ENCODE measurements at places on chromosomes 3 and 15.

DNA sequence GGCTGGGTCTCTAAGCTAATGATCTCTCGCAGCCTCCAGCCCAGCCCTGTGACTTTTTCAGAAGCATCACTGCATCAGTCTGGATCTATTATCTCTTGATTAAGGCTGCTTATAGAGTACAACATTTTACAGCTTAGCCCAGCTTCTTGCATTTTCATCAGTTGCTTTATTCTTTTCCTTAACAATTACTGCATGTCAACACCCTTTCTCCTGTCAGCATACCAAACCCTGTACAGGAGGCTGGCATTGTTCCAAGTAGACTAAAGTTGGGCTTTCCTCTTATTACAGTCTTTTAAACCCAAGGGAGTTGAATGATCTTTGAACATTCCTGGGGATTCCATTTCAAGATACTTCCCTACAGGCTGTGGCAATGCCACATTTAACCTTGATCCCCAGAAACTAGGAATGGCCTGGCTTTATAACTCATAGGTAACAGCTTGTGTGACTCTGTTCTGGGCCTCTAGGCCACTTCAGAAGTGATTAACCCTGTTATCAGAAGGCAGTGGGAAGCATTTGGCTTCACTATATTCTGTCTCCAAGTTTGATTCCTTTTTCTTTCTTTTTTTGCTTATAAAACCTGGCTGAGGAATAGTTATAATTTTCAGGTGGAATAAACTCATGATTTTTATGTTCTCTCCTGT, 182.9 kb downstream of the KCNMB2 start:
- no peak for DNase-seq

GRCh38 chr3:114809668-114810413, 337.2 kb downstream of the ZBTB20 start:
- no peak for DNase-seq

GRCh38 chr3:185530856-185531255, 21.5 kb downstream of the LIPH start:
- no peak for DNase-seq

GRCh38 chr15:87492321-87492720, 764.2 kb downstream of the NTRK3 start:
- DNase-seq: no peak

- no peak for DNase-seq
These were observed 1270.8 kb downstream of the ROBO1 start for GRCh38 chr3:78497021-78497420.

- DNase-seq: no peak
These were observed 12.8 kb upstream of the CEP152 start for GRCh38 chr15:48823706-48824105.

DNA sequence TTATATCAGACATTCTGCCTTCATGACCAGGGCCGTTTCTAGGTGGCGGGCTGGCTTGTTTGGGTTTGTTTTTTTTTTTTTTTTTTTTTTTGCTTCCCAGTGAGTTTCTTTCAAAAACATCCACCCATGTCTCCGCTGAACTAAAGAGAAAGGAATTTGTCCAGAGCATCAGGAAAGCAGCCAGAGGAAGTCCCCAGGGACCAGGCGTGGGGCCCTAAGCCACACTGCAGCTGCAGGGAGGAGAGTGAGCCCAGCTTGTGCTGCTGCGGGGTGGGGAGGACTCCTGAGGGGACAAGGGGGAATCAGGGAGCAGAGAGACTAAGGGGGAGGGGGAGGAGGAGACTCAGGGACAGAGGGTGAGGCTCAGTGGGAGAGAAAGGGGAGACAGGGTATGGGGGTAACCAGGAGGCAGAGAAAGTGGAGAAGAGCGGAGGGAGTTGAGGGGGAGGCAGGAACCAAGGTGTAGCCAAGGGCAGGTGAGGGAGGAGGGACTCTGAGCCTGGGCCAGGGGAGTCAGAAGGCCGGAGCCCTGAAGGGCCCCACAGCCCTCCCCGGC, 49.5 kb downstream of the CYP11A1 start:
- DNase-seq: no peak

DNA sequence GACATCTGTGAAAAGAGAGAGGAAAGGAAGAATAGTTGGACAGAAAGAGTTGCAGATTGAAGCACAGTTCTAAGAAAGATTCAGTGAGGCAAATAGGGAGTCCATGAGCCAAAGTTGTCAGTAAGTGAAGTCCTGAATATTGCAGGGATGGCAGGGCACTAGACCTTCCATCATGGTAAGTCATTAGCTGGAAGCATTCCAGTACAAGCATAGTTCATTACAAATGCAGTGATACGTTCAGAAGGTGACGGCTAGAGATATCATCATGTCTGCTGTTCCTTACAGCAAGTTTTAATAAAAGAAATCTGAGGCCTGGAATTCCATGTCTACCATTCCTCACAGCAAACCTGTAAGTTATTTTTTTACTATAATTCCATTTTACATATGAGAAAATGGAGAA, 720.1 kb downstream of the GBE1 start:
- no peak for DNase-seq

DNA sequence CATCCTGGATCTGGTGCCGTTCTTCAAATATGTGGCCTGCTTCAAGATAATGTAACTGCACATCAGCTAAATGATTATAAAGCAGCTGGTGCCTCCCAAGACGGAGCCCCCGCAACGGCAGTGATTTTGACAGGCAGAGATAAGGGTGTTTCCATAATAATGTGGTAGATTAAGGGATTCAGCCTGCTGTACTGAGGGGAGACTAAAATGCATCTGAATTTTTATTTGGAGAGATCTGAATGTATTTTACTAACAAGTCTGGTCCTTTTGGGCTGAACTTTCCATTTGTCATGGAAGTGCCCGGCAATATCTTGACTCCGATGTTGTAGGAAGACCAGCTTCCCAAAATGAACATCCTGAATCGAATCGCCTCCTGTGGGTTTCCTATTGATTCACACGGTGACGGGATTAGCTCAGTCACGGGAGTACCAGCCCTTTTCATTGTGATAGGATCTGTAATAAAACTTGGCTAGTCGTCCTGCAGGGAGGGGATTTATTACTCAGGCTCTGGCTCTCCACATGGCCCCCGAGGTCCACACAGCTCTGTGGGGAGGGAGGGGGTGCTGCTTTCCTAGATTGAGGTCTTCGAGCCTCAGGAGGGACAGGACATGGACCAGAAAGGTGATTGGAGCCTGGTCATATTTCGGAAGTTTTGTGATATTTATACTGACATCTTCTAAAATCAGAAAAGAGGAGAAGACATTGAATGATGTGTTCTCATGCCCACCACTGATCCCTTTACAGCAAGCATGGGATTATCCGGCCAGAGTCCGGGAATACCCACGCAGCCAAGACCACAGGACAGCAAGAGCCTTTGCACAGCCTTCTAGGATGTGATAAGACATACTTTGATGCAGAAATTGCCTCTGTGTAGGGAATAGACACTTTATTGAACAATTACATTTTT, 2.5 kb upstream of the PCSK6 start:
- no peak for DNase-seq

DNA sequence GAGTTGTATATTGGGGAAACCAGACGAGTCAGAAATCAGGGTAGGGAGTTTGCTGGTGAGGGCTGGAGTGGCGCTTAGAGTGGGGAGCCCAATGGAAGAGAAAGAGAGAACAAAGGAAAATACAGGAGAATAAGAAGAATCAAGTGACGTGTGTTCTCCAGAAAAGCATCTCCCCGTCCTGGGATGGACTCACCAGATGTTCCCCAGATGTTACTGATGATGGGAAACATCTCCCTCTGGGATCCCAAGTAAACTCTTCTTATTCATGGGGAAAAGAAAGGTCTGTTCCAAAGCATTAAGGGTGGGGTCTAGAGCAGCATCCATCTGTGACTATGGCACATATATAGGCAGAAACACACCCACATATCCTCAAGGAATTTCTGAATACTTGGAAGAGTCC, 3.0 kb upstream of the CSRNP1 start:
- no peak for DNase-seq

- DNase-seq: no peak
These were observed 29.6 kb upstream of the CSTA start for GRCh38 chr3:122295266-122296062.
